ENCODE measurements at places on chromosomes 13 and 19.

DNA sequence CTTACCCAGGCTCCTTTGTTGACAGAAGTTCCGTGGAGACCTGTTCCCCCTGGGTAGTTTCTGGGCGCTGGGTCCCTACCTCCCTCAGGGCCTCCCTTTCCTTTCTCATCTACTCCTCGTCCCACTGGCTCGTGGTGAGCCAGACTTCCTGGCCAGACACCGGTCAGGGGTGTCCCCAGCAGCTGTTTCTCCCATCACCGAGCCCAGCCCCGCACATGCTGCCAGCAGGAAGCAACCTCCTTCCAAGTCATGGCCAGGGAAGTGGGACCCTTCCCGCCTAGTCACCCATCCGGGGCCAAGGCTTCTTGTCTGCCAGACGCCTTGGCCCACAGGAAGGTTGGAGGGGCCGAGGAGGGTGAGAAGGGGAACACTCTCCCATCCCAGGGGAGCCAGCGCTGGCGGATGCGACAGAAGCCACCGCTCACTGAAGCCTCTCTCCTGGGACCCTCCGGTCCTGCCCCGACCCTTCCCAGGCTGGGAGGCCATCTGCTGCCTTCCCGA lies 5.7 kb downstream of the PAK4 start:
- no peak for DNase-seq

DNA sequence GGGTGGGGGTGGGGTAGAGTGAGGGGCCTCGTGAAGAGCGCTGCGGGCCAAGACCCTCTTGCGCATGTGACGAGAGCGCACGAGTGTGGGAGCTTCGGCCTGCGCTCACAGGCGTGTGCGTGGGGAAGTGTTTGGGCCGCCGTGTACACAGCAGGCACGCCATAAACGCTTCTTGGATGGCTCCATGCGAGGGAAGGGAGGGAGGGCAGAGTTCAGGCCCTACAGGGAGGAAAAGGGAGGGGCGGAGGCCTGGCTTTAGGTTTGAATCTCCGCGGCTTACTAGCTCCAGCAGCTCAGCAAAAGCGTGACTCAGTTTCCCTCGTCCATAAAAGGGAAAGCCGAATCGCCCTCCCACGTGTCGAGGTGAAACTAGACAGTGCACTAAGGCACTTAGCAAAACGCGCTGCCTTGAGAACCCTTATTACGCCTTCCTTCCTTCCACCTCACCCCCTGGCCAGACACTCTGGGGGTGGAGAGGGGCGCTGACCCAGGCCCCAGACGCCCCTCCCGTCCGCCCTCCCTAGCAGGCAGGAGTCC lies 12.5 kb downstream of the GADD45B start:
- DNase-seq: no peak

GRCh38 chr13:111217641-111218040 lies 102.5 kb downstream of the ARHGEF7 start:
- no peak for DNase-seq

DNA sequence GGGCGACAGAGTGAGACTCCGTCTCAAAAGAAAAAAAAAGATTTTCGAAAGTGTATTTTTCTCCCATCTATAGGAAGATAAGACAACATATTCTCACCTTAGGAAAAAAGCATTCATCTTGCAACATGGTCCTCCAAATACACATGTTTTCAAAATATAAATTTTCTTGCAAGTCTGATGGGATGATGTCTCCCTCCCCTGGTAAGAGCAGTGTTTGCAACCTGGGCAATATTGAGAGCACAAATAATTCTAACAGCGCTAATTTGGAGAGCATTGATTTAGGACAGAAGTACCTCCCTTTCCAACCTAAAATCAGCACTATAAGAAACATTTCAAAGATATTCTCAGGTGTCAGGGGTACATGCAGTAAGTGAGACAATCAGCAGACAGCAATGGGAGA lies 61.0 kb upstream of the SHISA2 start:
- no peak for DNase-seq

GRCh38 chr13:33144358-33144784 lies 128.1 kb downstream of the KL start:
- DNase-seq: no peak

- DNase-seq: no peak
Measured at GRCh38 chr19:13012690-13013608, 17.7 kb downstream of the NFIX start.

GRCh38 chr19:28847468-28847867 lies 365.5 kb downstream of the UQCRFS1 start:
- DNase-seq: no peak

- DNase-seq: no peak
Measured at GRCh38 chr13:21733475-21734263, 62.8 kb downstream of the FGF9 start.

DNA sequence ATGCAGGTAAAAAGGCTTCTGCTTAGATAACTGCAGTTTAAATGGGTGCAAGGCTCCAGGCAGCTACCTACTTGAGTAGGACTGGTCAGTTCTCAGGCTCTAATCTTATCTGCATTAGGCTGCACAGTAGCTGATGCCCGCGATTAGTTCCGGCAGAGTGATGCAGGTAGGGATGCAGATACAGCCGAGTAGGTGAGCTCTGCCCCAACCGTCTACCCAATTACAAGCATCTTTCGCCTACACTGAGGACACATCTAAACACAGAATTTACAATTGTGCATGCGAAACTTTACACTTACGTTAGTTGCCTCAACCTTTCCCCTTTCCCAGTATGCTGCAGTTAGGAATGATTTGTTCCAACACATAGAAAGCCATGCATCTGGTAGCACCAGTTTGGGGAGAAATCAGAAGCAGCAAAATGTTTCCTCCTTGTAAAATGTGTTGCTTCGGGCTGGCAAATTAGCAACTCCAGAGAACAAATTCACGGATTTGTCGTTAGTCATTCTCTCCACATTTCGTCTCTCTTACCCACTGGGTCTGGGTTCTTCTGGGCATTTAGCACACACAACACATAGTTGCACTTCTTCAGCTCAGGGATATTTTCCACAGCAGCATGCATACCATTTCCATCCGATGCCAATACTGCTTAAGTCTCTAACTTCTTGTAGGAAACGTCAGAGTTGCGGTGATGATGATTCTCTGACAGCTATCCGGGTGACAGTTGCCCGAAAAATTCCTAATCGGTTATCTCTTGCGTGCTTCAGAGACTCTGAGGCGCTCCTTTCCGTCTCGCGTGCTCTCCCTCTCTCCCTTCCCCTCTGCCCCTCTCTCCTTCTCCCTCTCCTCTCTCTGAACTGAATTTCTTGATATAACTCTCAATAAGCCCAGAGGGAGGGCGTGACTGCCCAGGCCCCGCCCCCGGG lies at the start of gene PCDH9:
Gene PCDH9, minus strand, starts transcription at position 856 of the 923 bp plus-strand sequence. CDS start 1,896 bp downstream, outside the sequence.
- no peak for DNase-seq

- no peak for DNase-seq
Measured at GRCh38 chr13:73809561-73809960, 324.6 kb downstream of the KLF12 start.

Data from stimulated activated CD4-positive, alpha-beta T cell treated with anti-CD3 and anti-CD28 coated beads, Interleukin-15, amount 100 ng/mL, for 1 hour (primary cell).